Activated T-cell treated with anti-CD3 and anti-CD28 coated beads for 24 hours (primary cell): ENCODE measurements at places on chromosomes 13 and 19.

GRCh38 chr13:108496362-108497210, 132.8 kb upstream of the MYO16 start:
- no peak for DNase-seq

DNA sequence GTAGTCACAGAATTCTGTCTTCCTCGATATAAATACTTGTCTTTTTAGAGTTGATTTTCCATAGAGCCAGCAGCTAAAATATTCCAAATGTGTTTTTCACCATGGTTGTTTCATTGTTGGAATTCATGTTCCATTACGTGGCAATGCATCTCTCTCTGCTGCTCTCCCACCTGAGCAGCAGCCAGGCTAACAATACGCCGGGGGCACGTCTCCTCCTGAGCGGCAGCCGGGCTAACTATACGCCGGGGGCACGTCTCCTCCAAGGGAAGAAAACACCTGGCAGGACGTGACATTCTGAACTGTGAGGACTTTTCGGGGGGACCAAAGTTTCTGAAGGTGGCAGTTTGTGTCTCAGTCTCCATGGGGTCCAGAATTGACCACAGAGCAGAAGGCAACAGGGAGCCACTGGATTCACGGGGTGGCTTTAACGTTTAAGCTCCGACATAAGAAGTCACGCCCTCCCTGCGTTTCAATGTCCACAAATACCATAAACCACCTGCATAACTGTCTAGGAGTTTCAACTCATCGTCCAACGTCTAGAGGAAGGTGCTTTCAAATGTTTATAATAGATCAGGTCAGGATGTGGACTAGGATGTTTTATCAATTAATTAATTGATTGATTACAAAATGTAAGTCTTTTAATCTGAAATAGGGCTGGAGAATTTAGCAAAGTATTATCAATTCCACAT, 15.1 kb downstream of the PLPP2 start:
- DNase-seq = no peak

DNA sequence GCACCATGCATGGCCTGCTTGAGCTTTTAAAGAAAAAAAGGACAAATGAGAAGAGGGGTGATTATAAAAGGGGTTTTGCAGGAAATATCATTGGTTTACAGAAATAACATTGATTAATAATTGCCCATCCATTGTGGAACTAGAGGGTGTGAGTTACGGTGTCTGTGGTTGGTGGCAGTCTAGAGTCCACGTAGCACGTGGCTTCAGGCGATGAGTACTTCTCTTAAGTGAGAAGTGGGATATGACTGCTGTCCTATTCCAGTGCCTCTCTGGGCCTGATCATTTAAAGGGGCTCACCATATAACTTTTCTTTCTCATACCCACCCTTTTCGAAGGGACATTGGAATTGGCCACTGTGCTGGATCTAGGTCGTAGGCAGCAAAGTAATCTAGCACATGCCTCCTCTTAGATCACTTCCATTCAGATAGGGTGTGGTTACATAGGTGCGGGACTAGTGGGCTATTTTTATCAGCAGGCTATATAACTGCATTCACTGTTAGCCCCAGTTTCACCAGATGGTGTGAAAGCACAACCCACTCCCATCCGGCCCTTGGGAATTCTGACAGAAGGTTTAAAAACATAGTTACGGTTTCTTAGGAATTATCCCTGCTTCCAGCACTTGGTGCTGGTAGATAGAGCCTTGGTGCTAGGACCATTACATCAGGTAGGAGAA, 19.9 kb downstream of the PPP5C start:
- DNase-seq = no peak

GRCh38 chr13:57666131-57666953, 34.8 kb downstream of the PCDH17 start:
- no peak for DNase-seq

DNA sequence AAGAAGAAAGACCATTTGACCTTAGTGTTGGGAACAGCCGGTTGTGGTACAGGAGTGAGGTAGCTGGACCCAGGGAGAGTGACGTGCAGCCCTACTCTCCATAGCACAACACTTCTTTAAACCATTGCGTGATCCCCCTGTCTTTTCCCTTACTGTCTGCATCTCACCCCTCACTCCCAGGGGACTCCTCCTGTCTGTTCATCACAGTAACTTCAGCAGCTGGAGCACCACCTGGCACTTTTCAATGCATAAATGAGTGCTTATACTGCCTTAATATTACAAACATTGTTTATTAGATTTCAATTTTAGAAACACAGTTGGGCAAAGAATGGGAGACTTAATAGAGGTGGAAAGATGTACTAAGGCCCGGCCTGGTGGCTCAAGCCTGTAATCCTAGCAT, 285.5 kb downstream of the UQCRFS1 start:
- DNase-seq = no peak

GRCh38 chr19:47093841-47094240, 19.7 kb downstream of the ZC3H4 start:
- peak; percentile 16 for DNase-seq

DNA sequence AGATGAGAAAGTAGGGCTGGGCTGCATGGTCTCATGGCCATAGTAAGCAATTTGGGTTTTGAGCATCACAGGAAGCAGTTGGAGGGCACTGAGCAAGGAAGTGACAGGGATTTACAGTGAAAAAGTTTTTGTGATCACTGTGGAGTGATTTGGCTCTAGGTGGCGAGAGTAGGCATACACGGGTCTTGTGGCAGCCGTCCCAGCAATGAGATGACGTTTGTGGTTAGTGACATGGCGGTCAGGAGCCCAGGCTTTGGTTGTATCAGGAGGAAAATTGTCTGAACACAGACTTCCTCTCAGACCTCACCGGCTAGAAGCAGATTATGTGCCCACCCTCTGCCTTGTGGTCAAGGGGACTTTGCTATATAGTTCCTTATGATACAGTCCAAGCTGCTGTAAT, 3.3 kb downstream of the ZNF444 start:
- no peak for DNase-seq

DNA sequence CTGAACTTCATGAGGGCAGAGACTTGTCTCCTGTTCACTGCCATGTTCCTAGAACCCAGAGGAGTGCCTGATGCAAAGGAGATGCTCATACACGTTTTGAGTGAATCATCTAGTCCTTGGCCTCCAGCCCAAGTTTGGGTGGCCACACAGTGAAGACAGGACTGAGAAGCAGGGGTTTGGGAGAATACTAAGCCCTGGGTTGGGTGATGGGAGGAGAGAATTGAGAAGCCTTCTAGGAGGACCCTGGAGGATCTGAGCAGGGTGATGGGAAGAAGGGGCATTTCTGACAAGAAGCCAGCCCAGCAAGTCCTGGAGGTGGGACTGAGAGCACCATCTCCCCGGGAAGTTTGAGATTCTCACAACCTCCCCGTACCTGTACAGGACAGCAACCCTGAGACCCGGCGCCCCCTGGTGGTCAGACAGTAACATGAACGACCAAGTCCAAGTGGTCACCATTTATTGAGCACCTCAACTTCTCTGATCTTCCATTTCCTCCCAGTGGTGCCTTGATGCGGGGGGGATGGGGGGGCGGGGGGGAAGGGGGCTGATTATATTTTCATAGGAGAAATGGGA, 11.0 kb downstream of the CTU1 start:
- DNase-seq = peak; percentile 51

- peak; percentile 58 for DNase-seq
These were observed 1.0 kb downstream of the GPR108 start for GRCh38 chr19:6736169-6736916.

- no peak for DNase-seq
These were observed 24.8 kb upstream of the PLA2G4C start for GRCh38 chr19:48135411-48135810.

- DNase-seq = no peak
These were observed 140.7 kb upstream of the SPRY2 start for GRCh38 chr13:80481588-80481987.

- DNase-seq = no peak
These were observed 29.0 kb downstream of the ZNF20 start for GRCh38 chr19:12111176-12111575.

DNA sequence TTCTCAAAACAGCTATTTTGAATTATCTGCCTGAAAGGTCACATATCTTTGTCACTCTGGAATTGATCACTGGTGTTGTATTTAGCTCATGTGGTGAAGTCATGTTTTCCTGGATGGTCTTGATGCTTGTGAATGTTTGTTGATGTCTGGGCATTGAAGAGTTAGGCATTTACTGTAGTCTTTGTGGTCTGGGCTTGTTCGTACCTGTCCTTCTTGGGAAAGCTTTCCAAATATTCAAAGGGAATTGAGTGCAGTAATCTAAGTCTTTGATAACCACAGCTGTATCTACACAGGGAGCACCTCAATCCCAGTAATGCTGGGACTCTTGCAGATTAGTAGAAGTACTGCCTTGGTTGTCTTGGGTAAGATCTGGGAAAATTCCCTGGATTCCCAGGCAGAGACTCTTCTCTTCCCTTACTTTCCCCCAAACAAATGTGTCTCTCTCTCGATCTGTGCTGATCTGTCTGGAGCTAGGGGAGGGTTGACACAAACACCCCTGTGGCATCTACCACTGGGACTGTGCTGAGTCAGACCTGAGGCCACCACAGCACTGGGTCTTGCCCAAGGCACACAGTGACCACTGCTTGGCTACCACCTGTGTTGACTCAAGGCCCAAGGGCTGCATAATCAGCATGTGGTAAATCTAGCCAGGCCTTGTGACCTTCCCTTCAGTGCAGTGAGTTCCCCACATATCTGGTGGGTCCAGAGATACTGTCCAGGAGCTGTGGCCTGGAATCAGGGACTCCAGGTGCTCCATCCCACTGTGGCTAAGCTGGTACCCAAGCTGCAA, 5.5 kb upstream of the CYP4F3 start:
- DNase-seq = no peak

DNA sequence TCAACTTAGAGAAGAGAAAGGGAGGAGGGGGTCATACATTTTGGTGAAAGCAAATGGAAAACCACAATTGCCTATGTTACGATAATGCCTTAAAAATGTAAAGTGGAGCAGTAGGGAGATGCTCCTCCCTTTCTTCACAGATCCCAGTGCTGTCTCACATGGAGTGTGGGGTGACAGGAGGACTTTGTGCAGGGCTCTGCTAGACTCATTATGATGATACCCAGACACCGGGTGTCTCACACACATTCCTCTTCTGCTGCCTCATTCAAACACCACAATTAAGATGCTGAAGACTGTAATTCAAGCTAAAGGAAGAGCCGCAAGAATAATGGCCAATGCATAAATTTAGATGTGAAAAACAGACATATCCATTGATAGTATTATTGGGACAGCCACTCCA, 150.6 kb downstream of the LHFPL6 start:
- DNase-seq = no peak

- no peak for DNase-seq
These were observed 36.5 kb downstream of the KL start for GRCh38 chr13:33052506-33053280.

DNA sequence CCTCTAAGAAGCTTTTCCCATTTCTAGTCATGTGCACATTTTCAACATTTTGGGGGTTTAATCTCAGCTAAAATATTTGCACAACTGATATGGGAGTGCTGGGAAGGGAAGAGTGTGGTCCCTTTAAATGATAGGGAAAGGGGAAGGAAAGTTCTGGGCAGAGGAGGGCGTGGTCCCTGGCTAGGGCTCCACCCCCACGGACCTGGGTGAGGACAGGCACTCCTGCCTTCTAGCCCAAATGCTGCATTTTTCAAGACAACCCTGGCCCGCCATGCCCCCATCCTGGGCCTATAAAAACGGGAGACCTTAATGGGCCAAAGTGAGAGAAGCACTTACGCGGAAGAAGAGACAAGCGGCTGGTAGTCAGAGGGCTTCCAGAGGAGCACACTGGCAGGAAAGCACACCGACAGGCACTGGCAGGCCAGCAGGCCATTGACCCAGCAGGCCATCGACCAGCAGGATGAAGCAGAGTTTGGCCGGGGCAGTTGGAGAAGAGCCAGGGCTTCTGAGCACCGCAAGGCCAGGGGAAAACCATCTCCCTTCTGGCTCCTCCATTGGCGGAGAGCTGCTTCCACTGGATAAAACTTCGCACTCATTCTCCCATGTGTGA, 266.7 kb downstream of the SPRY2 start:
- DNase-seq = no peak

DNA sequence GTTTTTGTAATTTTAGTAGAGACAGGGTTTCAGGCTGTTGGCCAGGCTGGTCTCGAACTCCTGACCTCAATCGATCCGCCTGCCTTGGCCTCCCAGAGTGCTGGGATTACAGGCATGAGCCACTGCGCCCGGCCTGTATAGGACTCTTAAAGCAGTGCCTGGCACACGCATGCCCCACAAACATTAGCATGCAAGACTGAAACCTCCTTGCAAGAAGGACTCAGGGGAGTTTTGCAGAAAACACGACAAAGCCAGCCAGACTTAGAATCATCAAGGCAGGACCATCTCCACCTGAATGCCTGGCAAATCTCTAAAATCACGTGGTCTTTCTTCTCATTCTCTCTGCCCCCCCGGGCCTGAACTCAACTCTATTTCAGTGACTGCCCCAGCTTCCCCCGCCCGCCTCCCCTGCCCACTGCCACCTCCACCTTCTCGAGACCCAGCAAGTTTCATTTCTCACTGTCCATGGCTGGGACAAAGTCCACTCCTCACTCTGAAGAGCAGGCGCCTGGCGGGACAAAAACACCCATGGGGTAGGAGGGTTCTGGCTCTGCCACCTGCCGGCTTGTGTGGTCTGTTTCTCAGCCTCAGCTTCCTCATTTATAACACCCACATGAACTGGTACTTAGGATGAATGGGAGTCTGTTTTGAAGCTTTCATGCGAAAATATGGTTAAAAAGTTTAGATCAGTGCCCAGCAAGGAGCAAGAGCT, 2.4 kb downstream of the TICAM1 start:
- DNase-seq = no peak

DNA sequence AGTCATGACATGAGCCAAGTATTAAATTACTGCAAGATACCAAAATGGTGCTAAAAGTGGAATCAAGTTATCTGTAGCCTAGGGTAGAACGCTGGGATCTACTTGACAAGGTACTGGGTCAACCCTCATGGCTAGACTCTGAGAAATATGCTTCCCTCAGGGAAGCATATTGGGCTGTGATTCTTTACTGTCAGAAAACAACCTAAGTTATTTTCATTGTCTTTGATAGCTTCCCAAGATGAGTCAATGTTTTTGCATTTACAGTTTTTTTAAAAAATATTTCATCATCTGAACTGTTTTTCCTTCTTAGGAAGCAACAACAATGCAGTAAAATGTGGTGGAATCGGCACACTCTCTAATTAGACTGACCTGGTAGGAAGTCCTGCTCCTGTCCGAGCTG, 218.0 kb downstream of the RGCC start:
- DNase-seq = no peak

- no peak for DNase-seq
These were observed 10.4 kb upstream of the SACS start for GRCh38 chr13:23443878-23444277.

GRCh38 chr19:54302257-54302656, 10.7 kb downstream of the LILRA5 start:
- no peak for DNase-seq

DNA sequence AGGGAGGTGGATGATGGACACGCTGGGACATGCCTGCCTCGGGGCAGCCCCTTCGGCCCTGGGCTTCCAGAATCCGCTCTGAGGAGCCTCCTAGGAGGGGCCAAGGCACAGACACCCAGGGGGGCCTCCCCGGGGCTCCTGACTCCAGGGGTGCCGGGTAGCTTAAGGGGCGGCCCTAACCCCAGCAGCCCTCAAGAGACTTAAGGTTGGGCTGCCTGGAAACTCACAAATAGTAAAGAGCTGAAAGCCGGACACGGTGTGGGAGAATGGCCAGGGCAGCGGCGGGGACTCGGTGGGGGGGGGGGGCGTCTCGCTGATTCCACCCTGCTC, 7.7 kb downstream of the ARID3A start:
- no peak for DNase-seq
